Stimulated activated CD8-positive, alpha-beta memory T cell treated with anti-CD3 and anti-CD28 coated beads, Interleukin-4, amount 100 ng/mL, for 1 hour (primary cell): ENCODE measurements at places on chromosomes 2 and 18.

- DNase-seq: no peak
Measured at GRCh38 chr18:55421615-55422419, 166.2 kb downstream of the TCF4 start.

- DNase-seq: no peak
Measured at GRCh38 chr18:36176177-36176584, 11.1 kb upstream of the MOCOS start.

DNA sequence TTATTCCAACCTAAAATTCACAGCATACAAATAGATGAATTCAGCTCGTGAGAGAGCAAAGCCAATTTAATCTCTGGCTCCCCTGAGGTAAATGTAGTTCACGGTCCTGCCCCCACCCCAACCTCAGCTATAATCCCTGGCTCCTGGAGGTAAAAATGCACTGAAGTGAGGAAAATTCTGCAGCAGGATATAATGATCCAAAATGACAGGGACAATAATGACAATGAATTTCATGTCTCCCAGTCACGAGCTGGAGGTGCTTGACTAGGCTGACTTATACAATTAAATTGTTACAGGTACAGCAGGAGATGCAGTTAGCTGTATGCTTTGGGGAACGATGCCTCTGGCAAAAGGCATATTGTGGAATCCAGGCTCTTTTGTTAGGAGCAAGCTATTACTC, 82.0 kb downstream of the GPD2 start:
- DNase-seq: no peak

DNA sequence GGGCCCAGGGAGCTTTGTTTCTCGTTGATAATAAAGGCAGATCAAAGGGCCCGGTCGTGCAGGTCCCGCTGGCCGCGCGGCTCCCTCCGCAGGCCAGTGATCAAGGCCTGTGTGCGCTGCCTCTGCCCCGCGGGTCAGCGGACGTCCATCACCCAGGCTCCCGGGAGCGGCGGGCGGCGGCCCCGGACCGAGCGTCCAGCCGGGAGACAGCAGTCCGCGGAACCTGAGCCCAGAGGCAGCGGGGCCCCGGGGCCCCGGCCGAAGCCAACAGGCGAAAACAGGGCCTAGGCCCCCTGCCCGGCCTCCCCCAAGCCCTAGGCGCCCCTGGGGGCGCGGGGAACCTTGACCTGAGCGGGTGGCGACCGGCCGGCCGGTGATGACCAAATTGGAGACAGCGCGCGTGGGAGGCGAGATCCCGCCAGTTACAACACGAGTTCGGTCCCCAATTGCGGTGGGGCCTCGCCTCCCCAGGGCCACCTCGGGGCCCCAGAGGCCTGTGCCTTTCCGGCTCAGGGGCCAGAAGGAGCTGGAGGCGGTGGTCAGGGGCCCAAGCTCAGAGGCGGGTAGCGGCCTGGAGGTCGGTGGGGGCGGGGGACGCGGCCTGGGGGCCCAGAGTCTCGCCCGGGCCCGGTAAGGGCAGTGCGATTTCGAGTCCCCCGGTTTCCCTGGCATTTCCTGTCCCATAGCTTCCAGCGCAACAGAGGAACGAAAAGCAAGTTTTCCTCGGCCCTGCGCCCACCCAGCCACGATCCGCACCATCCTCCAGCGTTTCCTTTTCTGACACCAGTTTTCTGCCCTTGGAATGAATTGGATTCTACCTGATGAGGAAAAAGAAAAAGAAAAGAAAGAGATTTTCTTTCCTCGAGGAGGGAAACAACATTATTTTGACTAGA, 5.9 kb downstream of the SP9 start:
- no peak for DNase-seq

DNA sequence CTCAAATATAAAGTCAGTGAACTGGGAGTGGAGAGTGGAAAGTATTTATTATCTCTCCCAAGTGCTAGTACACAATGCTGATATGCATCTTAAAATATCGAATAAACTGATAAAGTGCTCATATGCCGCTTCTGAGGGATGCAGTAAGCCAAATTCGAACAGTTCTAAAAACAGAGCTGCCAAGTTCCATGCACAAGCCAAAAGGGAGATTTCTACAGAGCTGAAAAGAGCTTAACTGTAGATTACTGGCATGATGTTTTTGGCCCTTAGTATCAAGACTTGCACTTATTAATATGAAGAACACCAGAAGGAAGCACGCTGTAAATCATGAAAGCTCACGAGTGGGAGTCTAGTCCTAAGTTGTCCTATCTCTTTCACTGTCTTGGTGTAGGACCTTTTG, 7.9 kb downstream of the TMEFF2 start:
- no peak for DNase-seq

DNA sequence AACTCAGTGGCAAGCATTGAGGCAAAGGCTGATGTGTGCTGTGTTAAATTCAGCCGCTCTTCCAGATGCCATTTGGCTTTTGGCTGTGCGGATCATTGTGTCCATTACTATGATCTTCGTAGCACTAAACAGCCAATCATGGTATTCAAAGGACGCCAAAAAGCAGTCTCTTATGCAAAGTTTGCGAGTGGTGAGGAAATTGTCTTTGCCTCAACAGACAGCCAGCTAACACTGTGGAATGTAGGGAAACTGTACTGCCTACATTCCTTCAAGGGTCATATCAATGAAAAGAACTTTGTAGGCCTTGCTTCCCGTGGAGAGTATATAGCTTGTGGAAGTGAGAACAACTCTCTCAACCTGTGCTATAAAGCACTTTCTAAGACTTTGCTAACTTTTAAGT, 195.5 kb upstream of the RAB12 start:
- DNase-seq: no peak

GRCh38 chr2:194545978-194546377, 1111.0 kb upstream of the SLC39A10 start:
- DNase-seq: no peak

GRCh38 chr2:23658466-23658942, 268.4 kb downstream of the ATAD2B start:
- DNase-seq: no peak

DNA sequence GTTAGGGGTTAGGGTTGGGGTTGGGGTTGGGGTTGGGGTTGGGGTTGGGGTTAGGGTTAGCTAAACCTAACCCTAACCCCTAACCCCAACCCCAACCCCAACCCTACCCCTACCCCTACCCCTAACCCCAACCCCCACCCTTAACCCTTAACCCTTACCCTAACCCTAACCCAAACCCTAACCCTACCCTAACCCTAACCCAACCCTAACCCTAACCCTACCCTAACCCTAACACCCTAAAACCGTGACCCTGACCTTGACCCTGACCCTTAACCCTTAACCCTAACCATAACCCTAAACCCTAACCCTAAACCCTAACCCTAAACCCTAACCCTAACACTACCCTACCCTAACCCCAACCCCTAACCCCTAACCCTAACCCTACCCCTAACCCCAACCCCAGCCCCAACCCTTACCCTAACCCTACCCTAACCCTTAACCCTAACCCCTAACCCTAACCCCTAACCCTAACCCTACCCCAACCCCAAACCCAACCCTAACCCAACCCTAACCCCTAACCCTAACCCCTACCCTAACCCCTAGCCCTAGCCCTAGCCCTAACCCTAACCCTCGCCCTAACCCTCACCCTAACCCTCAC, 24.1 kb upstream of the RABL2A start:
- no peak for DNase-seq

GRCh38 chr2:188601927-188602326, 310.3 kb downstream of the GULP1 start:
- no peak for DNase-seq

DNA sequence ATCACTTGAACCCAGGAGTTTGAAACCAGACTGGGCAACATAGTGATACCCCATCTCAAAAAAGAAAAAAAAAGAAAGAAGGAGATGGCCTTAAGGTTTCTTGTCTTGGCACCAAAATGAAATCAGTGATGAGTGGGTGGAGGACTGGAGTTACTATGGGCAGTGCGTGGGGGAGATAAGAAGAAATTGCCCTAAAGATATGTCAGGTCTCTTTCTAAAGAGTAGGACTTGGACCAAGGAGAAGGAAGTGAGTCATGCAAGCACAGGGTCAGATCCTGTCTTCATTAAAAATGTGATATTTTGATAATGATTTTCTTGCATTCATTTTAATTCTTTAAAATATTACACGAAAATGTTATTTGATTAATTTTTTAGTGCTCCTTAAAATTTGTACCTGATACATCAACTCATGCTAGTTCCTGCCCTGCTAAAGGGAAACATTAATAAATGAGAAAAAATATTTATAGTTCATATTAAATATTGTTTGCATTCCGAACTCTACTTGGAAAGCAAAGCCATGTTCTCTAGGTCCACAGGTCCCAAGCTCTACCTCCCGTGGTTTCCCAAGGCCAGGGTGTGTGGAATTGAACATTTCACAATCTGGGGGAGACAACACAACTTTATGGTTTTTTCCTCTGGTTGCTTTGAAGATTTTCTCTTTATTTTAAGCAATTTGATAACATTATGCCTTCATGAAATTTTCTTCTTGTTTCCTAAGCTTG, 62.6 kb upstream of the CTLA4 start:
- DNase-seq: no peak

- DNase-seq: no peak
Measured at GRCh38 chr2:88729061-88729745, 37.7 kb downstream of the RPIA start.

GRCh38 chr2:235516257-235516656, 22.4 kb downstream of the AGAP1 start:
- DNase-seq: no peak
